AG08396 (cell line): ENCODE measurements at places on chromosomes 13 and 19.

DNA sequence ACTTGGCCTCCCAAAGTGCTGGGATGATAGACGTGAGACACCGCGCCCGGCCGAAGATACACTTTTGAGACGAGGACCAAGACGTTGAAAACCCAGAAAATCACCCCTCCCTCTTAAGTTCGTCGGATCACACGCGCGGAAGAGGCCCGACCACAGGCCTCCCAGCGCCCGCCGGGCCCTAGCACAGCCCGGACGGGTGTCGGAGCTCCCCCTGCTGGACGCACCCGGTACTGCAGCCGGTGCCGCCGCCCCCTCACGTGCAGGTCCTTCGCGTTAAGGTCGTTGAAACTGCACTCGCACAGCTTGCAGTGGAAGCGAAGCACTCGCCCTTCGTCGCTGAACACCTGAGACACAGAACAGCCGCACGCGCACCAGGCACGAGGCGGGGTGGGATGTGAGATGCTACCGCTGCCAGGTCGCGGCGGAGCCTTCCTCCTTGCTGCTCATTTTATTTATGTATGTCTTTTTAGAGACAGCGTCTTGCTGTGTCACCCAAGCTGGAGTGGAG, 35.7 kb upstream of the MATK start:
- DNase-seq: peak; percentile 85

GRCh38 chr13:18944501-18945068, 237.0 kb downstream of the TUBA3C start:
- no peak for DNase-seq

DNA sequence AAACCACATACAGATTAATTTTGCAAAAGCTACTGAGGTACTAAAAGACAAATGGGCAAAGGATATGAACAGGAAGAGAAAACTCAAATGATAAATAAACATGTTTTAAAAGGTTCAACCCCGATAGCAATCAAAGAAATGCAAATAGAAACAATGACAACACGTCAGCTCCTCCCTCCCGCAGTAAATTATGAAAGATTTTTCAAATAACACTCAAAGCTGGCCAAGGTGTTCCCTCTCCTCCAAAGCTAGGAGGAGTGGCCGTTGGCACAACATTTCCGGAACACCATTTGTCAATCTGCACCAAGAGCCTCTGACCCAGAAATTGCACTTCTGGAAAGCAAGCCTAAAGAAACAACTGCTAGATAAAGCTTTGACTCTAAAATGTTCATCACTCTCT, 28.3 kb downstream of the INSR start:
- DNase-seq: no peak

DNA sequence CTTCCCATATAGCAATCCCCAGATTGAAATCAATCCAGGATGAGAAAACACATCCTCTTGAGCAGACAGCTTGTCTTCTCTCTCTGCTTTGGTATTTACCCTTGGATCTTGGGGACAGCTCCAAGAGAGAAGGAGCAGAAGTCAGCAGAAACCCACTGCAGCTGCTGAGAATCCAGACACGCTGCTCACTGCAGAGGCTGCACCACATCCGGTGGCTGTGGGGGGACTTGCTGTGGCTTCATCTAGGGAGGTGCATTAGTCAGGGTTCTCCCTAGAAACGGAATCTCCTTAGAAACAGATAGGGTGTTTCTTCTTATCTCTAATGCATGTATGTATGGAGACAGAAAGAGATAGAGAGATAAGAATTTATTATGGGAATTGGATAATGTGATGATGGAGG, 2.7 kb downstream of the CYP4F12 start:
- no peak for DNase-seq

DNA sequence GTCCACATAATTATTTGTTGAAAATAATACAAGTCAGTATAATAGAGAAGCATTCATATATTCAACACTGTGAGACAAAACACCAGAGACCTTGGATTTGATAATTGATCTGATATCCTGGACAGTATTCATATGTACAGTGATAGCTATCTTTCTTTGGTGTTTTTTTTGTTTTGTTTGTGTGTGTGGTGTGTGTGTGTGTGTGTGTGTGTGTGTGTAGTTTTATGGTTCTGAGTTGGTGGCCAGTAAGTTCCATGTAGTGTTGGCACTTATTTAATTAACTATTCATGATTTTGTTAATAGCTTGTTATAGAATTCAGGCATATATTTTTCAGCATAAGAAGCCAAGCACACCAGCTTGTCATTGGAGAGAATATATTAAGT, 1.6 kb upstream of the ANGPTL6 start:
- no peak for DNase-seq

- no peak for DNase-seq
These were observed 1.8 kb downstream of the CPB2 start for GRCh38 chr13:46103037-46103436.

DNA sequence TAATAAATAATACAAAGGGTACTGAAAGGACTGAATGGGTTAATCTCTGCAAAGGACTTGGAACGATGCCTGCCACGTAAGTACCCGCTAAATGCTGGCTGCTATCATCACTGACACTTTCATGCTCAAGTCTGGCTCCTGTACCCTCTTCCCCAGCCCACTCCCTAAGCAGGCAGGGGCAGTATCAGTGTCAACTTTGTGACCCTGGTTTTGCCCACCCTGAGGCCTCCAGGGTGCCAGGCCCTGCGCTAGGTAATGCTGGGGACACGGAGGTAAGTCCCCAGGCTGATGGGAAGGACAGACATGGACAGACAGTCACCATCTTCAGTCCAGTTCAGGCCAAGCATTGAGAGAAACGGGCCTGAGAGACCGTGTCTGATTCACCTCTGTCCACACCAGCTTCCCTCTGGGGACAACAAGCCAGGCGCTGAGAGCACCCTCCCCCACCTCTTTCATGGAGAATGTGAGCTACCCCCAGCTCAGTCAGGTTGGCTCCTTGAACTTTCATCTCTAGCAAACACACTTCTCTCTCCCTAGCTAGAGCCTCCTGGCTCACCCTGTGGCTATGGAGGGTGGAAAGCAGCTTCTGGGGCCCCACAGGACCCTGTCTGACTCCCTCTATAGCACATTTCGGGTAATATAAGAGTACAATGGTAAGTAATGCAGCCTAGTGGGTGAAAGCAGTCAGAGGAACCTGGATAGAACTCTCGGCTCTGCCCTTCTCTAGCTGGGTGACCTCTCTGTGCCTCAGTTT, 800 bp downstream of the ETFB start:
- no peak for DNase-seq

DNA sequence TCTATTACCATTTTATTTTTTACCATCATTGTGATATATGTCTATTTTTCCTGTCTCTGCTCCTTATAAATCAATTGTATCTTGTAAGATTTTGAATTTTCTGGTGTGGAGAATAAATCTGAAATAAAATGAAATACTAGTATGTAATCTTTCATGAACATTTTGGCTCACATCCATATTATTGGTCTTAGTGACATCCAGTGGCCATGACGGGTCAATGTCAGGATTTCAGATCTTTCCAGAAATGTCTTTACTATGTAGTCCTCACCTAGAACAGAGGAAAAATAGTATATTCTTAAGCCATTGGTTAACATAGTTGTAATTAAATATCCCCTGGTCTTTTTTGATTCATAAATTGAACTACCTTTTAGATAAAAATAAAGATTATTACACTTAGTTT, 109.8 kb upstream of the GPC6 start:
- DNase-seq: no peak

DNA sequence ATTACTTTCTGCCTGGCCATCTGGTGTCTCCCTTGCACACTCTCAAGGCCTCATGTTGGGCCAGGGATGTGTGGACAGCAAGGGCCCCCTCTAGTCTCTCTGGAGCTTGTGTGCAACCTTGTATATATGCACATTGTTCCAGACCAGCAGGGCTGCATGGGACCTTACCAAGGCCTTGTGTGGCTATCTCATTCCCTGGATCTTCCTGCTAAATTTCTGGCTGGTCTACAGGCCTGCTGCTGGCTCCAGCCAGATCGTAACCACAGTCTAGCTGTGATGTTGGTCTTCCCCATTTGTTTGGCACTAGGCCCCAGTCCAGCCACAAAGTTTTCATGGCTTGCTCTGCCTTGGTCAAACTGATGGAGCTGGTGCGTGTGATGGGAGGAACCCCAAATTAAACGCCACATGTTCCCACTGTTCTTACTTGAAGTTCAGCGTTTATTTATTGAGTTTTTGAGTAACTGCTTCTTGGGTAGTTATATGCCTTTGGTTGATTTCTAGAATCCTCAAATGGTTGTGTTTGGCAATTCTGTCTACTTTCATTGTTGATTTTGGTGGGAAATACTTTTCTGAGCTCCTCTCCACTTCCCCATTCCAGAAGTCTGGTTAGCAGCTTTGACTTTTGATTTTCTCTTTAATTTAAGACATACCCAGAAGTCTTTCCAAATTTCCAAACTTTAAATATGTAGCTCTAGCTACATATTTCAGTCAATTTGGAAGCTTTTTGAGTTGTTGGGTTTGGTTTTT, 56.4 kb downstream of the SIPA1L3 start:
- peak; percentile 50 for DNase-seq

- DNase-seq: no peak
These were observed 29.1 kb upstream of the POP4 start for GRCh38 chr19:29576761-29577648.

GRCh38 chr19:14085309-14085995, at the start of gene C19orf67:
Gene C19orf67, minus strand, starts transcription at chr19:14085783. Its CDS starts 156 bp downstream, at chr19:14085627.
- no peak for DNase-seq

- DNase-seq: no peak
These were observed 31.3 kb upstream of the PEPD start for GRCh38 chr19:33552928-33553279.

GRCh38 chr13:52695856-52696255, 43.2 kb downstream of the SUGT1 start:
- peak; percentile 11 for DNase-seq

DNA sequence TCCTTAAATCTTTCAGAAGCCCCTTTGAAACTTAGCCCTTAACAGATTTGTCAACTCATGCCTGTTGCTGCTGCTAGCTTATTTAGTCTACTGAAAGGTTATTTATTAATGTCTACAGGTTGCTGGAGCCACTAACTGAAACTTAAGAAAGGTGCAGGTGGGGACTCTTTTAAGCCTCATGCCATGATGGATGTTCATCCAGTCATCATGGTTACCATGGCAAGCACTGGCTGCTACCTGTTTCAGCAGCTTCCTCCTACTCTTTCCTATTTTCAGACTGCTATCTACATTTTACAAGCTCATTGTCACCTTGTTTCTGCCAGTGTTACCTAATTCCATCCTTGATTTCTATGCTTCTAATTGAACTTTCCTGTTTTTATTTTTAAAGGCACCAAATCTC, 27.1 kb downstream of the DGKH start:
- no peak for DNase-seq

- DNase-seq: no peak
These were observed 444.8 kb downstream of the FOXO1 start for GRCh38 chr13:40221460-40222201.

GRCh38 chr19:28168557-28168956, 1044.4 kb downstream of the UQCRFS1 start:
- no peak for DNase-seq

- no peak for DNase-seq
These were observed 19.8 kb upstream of the FBL start for GRCh38 chr19:39865953-39866352.

DNA sequence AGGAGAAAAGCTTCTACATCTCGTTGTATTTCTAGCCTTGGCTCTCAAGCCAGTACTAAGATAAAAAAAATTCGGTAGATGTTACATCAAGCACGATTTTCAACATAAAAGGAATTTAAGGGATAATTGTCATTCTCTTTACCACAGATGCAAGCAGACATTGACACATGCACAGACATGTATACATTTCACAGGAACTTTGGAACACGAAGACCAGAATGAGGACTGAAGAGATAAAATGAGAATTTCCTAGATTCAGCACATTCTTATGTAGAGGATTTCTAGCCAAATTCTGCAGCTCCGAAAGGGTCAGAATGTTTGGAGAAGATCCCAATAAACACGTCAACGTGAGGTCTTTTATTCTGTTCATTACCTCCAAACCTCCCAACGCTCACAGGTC, 284.5 kb upstream of the ARGLU1 start:
- DNase-seq: no peak

- DNase-seq: no peak
These were observed 177.4 kb upstream of the UBL3 start for GRCh38 chr13:30027569-30028455.

GRCh38 chr13:60114499-60115028, 49.2 kb downstream of the DIAPH3 start:
- no peak for DNase-seq

- DNase-seq: peak; percentile 33
These were observed 1.2 kb downstream of the AP3D1 start for GRCh38 chr19:2149980-2150793.

DNA sequence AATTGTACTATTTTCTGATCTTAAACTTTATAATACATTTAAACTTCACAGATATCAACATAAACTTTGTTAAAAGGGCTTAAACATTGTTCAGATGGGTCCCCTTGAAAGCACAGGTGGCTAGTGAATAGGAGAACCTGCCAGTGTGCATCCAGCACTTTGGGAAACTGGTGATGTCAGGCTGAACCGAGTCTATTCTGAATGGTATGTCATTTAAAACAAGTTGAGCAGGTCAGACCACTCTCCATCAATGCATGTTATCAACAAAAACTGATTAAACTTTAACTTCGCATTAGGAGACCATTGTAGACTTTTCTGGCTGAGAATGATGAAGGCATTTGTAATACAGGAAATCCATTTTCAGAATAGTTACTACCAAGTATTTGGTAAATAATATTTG, 50.1 kb upstream of the FREM2 start:
- DNase-seq: no peak

- DNase-seq: peak; percentile 55
These were observed 6.1 kb downstream of the IL4I1 start for GRCh38 chr19:49890349-49891311.

- DNase-seq: peak; percentile 66
These were observed 4.7 kb upstream of the GJB2 start for GRCh38 chr13:20197361-20197834.

DNA sequence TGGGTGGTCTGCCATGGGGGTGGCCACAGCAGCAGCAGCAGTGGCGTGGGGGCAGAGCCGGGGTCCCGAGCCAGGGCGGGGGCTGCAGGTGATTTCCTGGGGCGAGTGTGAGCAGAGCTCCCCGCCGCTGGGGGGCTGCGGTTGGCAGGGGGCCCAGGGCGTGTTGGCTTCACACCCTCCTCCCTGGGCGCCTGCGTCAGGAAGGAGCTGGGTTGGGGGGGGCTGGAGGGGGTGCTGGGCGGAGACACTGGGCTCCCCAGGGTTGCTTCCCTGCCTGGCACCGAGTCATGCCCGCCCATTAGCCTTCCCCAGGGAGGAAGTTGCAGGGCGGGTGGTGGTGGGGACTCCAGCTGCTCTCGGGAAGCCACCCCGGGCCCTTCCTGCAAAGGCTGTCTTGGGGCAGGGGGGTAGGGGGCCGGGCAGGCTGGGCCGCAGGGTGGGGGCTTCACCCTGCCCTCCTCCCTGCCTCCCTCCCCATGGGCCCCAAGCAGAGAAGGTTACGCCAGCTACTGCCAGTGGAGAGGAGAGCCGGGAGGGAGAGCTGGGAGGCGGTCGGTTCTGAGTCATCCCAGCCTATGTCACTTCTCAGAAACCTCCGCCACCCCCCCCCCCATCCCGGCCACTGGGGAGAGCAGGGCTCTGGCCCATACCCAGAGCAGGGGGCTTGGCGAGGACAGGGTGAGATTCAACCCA, 4.6 kb downstream of the MIDN start:
- peak; percentile 87 for DNase-seq
